ENCODE measurements at places on chromosomes 5 and 9.

DNA sequence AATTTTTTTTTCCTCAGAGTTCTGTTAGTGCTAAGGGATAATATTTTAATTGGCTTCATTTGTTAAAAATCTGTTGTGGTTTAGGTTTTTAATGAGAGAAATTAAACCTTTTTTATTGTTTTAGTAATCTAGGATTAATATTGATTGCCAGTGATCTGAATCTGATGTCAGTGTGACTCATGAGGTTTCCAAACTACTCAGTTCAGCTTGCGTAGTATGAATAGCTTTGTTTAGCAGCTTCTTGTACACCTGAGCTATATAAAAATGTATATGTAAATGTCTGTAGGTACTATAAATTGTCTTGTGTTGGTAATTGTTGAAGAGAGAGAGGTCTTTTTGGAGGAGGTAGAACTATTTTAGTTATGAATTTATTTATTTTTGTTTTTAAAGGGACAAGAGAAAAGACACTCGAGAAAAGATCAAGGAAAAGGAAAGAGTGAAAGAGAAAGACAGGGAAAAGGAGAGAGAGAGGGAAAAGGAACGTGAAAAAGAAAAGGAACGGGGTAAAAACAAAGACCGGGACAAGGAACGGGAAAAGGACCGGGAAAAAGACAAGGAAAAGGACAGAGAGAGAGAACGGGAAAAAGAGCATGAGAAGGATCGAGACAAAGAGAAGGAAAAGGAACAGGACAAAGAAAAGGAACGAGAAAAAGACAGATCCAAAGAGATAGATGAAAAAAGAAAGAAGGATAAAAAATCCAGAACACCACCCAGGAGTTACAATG, 26.3 kb downstream of the SREK1 start:
- DNase-seq = no peak

- DNase-seq = no peak
Measured at GRCh38 chr9:88418715-88419540, 30.7 kb downstream of the SPIN1 start.

GRCh38 chr5:86626149-86626548, 8.4 kb downstream of the COX7C start:
- DNase-seq = no peak

- no peak for DNase-seq
Measured at GRCh38 chr5:1497795-1498622, 25.8 kb downstream of the LPCAT1 start.

- no peak for DNase-seq
Measured at GRCh38 chr5:66276986-66277385, 132.9 kb downstream of the SREK1 start.

Measured in NCI-H1417 (cell line).